T-helper 22 cell (primary cell): ENCODE measurements at places on chromosomes 13 and 19.
A peak's percentile ranks its signal among the peaks of the same experiment; 100 is the strongest.

- no peak for DNase-seq
Measured at GRCh38 chr19:35449359-35450043, 1.4 kb downstream of the FFAR2 start.

- DNase-seq: no peak
Measured at GRCh38 chr13:47555235-47555634, 445.8 kb downstream of the SUCLA2 start.

DNA sequence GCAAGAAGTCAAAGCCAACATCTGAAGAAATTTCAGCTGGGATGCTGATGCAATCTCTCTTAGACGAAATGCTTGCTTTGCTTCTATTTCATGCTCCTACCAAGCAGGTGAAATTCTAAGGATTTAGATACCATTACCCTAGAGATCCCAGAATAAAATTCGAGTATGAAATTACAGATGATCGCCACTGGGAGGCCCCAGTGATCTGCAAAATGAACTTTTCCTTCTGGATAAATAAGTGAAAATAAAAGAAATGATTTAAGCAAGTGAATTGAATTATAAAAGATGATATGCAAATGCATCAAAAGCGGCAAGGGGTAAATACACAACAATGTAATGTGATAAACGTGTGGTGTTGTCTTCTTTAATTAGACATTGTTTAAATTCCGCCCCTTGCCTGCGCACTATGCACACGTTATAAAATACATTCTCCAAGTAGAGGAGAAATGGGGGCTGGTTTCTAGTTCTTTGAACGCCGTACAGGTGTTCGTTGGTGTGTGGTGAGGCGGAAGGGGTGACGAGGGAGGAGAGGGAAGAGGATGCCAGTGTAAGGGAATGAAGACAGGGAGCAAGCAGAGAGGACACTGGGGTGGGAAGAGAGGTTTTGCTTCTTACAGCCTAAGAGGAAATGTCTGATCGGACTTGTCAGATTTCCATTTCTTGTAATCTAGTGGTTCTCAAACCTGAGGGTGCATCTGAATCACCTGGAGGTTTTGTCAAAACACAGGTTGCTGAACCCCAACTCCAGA lies 58.0 kb downstream of the ERCC5 start:
- DNase-seq: no peak

- DNase-seq: no peak
Measured at GRCh38 chr13:44169018-44169911, 204.4 kb upstream of the SERP2 start.

DNA sequence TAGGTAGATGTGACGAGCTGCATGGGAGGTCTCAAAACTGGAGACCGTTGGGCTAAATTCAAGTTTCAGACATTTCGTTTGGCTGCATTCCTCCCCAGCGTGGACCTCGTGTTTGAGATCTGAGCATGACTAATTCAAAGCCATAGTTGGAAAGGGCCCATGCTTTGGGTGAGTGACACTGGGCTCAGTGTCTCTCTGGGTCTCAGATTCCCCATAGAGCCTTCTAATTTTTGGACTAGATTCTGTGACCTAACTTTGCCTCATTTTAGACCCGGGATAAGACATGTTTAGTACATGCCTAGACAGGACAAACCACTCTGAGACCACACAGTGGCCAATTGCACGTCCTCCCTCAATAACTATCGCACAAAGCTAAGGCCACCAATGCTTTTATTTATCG lies 16.6 kb downstream of the CKM start:
- no peak for DNase-seq

GRCh38 chr13:42215578-42216421 lies 56.2 kb upstream of the AKAP11 start:
- no peak for DNase-seq

- no peak for DNase-seq
Measured at GRCh38 chr13:113298043-113298945, 1.3 kb downstream of the LAMP1 start.

- no peak for DNase-seq
Measured at GRCh38 chr19:56712611-56713276, 41.2 kb upstream of the ZNF835 start.

DNA sequence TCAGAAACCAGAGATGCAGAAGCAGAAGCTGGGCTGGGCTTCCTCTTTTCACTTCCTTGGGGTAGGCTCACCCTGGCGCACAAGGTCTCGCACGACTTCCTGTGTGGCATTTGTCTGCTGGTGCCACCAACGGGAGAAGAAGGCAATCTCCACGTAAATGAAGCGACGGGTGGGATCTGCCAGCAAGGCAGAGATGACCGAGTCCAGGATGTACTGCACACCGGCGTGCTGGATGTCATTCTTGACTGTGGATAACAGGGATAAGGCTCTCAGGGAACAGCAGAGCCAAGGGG lies 1.3 kb downstream of the MAN2B1 start:
- DNase-seq: peak; percentile 28

- no peak for DNase-seq
Measured at GRCh38 chr19:40578442-40578908, 1.8 kb downstream of the SHKBP1 start.

DNA sequence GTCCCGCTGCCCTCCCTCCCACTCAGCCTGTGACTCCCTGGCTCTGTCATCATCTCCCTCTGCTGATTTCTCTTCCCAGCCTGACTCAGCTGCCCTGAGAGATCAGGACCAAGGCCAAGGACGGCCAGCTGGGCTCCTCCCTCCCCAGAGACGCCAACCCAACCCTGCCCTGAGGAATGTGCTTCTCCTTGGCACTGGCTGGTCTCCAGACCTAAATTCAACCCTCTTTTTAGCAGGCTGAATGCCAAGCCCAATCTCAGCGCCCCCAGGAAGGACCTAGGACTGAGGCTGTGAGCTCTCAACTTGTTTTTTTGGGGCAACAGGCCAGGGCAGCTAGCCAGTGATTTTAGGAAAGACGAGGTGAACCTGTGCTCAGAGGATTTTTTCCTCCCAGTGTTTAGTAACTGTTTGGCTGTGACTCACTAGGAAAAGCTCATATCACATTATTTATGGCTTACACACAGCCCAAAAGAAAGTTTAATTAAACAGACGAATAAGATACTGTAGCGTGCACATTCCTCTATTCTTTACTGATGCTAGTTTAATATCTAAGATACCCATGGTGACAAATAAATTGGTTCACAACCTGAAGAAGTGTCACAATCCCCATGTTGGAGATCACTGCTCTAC lies 7.4 kb upstream of the IGFL1 start:
- no peak for DNase-seq

DNA sequence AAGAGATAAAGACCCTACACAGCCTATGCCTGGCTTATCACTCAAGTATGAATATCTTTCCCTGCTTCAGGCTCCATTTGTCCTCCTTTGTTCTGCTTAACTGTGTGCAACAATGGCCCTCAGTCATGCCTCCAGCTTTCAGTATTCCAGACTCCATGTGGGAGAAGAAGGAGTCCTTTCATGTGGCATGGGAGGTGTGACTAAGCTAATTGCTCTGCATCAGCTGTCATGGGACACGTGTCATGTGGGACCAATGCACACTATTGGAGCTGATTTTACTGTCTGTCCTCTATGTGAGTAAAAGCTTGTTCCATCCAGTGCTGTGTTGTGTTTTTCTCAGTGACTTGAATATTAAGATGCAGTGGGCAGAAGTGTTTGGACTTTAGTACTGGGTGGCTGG lies 1198.3 kb downstream of the OLFM4 start:
- no peak for DNase-seq

DNA sequence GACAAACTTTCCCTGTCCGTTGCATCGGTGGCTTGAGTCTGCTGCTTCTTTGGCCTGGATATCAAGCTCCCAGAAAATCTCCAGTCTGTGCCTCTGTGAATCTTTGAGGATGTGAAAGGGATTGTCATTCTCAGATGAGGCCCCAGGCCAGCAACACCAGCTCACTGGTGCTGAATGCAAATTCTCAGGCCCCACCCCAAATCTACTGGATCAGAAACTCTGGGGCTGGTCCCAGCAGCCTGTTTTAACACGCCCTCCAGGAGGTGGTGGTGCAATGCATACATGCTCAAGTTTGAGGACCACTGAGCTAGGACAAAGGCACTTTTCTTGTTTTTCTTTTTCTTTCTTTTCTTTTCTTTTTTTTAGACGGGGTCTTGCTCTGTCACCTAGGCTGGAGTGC lies 23.6 kb downstream of the TNFSF11 start:
- no peak for DNase-seq

GRCh38 chr13:62625214-62625881 lies 1209.7 kb upstream of the PCDH20 start:
- no peak for DNase-seq

DNA sequence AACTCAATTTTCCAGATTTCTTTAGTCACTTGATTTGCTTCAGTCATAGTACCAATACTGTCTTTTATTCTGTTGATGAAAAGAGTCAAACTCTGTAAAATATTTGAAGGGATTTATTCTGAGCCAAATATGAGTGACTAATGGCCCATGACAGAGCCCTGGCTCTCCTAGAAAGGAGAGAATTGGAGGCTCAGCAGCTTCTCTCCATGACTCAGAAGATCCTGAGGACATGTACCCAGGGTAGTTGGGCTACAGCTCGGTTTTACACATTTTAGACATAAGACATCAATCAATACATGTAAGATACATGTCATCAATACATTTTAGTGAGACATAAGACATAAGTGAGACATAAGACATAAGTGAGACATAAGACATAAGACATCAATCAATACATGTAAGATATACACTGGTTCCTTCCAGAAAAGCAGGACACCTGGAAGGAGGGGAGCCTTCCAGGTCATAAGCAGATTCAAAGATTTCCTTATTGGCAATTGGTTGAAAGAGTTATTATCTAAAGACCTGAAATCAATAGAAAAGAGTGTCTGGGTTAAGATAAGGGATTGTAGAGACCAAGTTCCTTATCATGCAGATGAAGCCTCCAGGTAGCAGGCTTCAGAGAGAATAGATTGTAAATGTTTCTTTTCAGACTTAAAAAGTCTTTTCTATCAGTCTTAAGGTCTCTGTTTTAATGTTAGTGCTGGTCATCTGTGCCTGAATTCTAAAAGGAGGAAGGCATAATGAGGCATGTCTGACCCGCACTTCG lies 179.8 kb upstream of the RFC3 start:
- DNase-seq: no peak

GRCh38 chr13:50345804-50346203 lies 330.6 kb downstream of the KCNRG start:
- DNase-seq: no peak

DNA sequence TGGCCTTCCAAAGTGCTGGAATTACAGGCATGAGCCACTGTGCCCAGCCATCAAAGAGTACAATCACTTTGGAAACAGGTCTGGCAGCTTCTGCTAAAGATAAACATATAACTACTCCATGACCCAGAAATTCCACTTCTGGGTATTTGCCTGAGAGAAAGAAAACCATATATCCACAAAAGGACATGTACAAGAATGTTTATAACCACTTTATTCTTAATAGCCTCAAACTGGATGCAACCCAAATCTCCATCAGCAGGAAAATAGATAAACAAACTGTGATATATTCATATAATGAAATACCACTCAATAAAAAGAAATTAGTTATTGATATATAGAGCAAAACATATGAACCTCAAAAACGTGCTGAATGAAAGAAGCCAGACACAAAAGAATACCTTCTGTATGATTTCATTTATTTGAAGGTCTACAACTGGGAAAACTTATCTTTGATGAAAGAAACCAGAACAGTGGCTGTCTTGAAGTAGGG lies 40.5 kb downstream of the TEX26 start:
- DNase-seq: no peak

DNA sequence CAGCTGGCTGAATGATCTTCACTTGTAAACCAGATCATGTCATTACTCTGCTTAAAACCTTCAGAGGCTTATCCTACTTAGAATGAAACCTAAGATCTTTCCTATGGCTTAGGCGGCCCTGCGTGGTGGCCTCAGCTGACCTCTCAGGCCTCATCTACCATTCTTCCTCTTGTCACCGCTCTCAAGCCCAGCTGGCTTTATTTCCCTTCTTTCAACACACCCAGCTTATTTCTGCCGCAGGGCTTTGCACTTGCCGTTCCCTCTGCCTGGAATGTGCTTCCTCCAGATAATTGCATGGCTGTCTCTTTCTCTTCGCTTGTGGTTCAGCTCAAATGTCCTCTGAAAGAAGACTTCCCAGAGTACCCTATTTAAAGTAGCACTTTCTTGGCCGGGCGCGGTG lies 3.6 kb upstream of the ASF1B start:
- DNase-seq: no peak

GRCh38 chr13:110110783-110111182 lies 196.2 kb downstream of the COL4A1 start:
- DNase-seq: no peak

- DNase-seq: no peak
Measured at GRCh38 chr19:16614941-16615340, 13.1 kb downstream of the MED26 start.

DNA sequence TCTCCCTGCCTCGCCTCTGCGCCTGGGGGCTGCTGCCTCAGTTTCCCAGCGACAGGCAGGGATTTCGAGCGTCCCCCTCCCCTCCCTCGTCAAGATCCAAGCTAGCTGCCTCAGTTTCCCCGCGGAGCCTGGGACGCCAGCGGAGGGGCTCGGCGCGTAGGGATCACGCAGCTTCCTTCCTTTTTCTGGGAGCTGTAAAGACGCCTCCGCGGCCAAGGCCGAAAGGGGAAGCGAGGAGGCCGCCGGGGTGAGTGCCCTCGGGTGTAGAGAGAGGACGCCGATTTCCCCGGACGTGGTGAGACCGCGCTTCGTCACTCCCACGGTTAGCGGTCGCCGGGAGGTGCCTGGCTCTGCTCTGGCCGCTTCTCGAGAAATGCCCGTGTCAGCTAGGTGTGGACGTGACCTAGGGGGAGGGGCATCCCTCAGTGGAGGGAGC lies 722 bp upstream of the ICAM1 start:
- peak; percentile 54 for DNase-seq

DNA sequence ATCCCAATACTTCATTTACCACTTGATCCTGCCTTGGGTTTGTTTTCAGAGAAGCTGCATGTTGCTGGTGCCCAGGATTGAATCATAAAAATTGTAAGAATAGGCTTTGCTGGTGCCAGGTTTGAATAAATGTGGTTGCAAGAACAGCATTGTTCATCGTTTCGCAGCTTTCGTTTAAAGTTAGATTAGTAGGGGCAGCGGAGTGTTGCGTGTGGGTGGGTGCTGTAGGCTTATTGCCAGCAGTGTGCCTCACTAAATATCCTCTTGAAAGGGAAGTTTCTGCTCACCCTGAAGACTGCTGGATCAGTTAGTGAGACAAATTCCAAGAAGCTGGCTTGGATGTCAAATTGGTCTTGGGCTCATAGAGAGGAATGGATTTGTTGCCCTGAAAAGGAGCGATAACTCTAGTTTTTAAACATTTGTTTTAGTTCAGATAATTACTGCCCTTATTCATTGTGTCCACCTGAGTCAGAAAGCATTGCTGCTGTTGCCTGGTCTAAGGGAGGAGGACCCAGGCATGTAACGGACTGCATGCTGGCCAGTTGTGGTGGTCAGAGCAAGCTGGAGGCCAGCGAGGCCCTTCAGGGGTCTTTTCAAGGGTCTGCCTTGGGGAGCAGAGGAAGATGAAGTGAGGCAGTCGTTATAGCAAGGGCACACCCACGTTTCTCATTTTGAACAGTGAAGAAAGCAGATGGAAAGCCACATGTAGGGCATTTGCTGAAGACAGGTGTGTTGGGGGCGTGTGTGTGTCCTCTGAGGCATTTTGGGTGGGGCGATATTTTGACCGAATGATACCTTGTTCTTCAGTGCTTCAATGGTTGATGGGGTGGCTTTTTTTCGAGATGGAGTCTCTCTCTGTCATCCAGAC lies 8.5 kb downstream of the ILF3 start:
- DNase-seq: no peak

GRCh38 chr13:78160793-78161192 lies 242.2 kb upstream of the EDNRB start:
- DNase-seq: no peak

- peak; percentile 51 for DNase-seq
Measured at GRCh38 chr19:10864538-10864899, 6.8 kb upstream of the CARM1 start.

- no peak for DNase-seq
Measured at GRCh38 chr13:51714663-51715168, 89.2 kb downstream of the DHRS12 start.

- no peak for DNase-seq
Measured at GRCh38 chr13:49681842-49682435, 9.3 kb downstream of the EBPL start.
